ENCODE measurements at places on chromosomes 7 and 10.

GRCh38 chr7:121966276-121966934, 93.4 kb downstream of the PTPRZ1 start:
- no peak for DNase-seq

DNA sequence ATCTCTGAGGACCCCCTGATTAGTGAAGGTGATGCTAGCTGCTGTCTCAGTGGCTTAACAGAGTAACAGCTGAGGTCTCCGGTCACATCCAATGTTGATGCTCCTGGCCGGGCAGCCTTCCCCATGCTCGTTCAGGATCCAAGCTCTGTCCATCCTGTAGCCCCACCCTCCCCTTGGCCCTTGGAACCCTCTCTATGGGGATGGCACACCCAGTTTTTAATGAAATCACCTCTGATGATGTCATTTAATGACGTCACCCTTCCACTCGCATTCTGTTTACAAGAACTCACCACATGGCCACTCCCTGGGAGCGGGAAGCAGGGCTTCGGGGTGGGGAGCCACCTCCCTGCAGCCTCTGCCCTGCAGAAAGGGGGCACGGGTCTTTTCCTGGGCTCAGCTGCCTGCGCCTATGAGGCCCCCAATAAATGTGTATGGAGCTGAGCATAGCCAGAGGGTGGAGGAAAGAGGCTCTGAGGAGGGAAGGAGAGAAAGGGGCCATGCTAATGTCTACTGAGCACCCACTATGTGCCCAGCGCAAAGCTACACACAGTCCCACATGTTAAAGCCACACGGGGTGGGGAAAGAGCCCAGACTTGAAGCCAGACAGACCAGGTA, 95.5 kb downstream of the OAT start:
- no peak for DNase-seq

GRCh38 chr10:14751014-14751896, 23.4 kb downstream of the FAM107B start:
- DNase-seq, result no peak

DNA sequence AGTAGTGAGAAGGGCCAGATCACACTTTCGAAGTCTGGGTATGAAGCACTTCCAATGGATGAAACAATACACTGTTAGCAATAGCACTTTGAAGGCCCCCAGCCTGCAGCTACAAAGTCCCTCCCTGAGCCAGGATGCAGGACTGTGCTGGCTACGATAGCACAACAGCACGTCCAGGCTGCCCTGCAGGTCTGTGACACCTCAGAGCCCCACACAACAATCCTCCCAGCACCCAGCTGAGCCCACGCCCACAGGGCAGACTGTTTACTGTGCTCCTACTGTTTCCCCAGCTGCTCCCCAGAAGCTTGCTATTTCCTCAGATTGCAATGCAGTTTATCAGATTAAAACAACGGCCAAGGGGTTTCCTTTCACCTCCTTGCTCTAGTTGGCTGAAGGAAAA, 71.4 kb downstream of the HTR5A start:
- no peak for DNase-seq

- DNase-seq, result no peak
These were observed 112.0 kb downstream of the WNT2 start for GRCh38 chr7:117210908-117211307.

DNA sequence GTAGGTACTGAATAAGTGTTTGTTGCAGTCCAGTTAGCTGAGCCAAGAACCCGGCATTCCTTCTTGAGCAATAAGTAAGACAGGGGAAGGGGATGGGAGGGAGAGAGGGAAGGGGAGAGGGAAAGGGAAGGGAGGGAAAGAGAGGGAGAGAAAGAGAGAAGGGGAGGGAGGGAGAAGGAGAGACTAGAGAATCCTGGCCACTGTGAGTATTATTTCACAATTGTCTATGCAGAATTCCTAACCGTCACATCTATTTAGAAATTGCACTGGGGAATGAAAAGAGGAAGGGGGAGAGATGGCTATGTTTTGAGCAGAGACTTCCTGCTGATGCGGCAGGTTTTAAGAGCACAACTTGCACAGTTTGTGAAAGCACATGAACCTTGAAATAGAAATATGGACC, 251.4 kb upstream of the ZMIZ1 start:
- DNase-seq, result no peak

- DNase-seq, result no peak
These were observed 64.3 kb upstream of the GPR22 start for GRCh38 chr7:107405559-107405958.

- DNase-seq, result no peak
These were observed 483.6 kb downstream of the NRG3 start for GRCh38 chr10:82358486-82359099.

- DNase-seq, result no peak
These were observed 122.2 kb downstream of the CXCL12 start for GRCh38 chr10:44262551-44263251.

DNA sequence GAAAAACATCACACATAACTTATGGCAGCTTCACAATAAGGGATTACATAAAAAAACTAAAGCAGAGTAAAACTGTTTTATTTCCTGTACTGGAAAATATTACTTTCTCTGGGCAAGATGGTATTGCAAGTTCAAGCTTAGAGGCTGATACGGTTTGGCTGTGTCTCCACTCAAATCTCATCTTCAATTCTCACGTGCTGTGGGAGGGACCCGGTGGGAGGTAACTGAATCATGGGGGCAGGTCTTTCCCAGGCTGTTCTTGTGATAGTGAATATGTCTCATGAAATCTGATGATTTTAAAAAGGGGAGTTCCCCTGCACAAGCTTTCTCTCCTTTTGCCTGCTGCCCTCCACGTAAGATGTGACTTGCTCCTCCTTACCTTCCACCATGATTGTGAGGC, 5.1 kb upstream of the LRRC27 start:
- no peak for DNase-seq

DNA sequence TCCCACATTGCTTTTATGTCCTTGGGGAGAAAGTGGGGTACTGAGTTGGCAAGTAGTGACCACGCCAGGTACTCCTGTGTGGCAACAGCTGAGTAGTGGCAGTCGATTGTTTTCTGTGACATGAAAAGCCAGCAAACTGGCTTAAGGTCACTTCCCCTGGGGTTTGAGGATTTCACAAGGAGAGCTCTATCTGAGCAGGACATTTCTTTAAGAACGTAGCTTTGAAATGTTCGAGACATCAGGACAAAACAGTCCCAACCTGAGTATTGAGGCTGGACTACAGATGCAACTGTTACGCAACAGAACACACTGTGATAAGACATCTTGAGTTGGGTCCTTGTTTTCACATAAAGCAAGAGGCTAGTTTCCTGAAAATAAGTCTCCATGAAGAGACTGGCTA, 146.7 kb upstream of the KLF14 start:
- DNase-seq, result no peak

DNA sequence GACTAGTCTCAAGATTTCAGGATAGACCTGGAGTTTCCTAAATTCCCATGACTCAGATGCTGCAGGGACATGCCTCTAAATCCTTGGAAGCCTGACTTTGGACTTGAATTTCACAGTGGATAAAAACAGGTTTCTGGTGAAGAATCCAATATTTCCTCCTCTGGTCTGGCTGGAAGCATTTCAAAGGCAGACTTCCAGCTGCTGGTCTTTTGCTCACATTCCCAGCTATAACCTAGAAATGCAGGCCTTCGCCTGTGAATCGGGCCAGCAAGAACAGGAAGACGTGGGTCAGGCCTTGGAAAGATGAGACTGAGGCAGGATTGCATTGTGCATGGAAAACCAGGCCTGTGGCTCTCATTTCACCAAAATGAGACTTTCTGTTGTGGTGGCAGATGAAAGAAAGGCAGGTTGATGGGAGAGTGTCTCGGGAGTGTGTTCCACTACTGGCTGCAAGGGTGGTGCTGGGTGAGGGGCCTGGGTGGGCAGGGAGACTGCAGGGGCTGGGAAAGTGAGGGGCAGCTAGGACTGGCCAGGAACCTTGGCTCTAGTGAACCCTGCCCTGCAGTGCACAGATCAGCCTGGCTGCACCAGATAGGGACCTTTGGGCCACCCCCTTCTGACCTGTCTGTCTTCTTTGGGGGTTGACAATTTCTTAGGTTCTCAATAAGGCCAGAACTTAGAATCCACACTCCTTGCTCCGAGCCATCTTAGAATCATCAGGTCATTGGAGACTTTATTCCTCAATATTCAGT, 488.8 kb upstream of the MKI67 start:
- DNase-seq, result no peak

- peak; percentile 85 for DNase-seq
These were observed 775.3 kb upstream of the POM121L12 start for GRCh38 chr7:52260046-52260665.

DNA sequence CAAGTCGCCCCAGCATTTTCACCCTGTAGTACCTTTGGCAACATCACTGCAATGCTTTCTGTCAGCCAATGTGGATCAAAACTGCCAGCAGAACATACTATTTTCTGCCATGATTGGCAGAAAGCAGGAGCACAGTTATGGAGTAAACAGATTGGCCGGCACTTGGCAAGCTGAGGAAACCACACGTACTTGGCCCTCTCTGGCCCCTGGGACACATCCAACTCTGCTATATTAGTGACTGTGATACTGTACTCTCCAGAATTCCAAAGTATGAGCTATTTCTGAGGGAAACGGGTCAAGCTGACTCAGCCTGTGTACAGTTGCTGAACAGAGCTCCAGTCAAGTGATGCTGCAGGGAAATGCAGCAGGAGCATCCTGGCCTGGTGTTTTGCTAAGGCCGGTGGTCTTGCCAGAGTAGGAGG, 39.8 kb upstream of the LANCL2 start:
- DNase-seq, result no peak

GRCh38 chr10:34327184-34327583, 487.9 kb downstream of the PARD3 start:
- no peak for DNase-seq

- DNase-seq, result no peak
These were observed 1.9 kb downstream of the KCTD7 start for GRCh38 chr7:66630531-66630930.

- DNase-seq, result no peak
These were observed 76.1 kb upstream of the PDSS1 start for GRCh38 chr10:26621243-26621888.

- DNase-seq, result no peak
These were observed 80.5 kb downstream of the ELFN1 start for GRCh38 chr7:1750541-1751021.

- DNase-seq, result no peak
These were observed 365.7 kb downstream of the GATA3 start for GRCh38 chr10:8420182-8420581.

- no peak for DNase-seq
These were observed 44.2 kb downstream of the GLRX3 start for GRCh38 chr10:130180416-130180815.

GRCh38 chr10:119426699-119427098, 115.8 kb downstream of the RGS10 start:
- no peak for DNase-seq

GRCh38 chr7:94907811-94908322, 473 bp downstream of the PPP1R9A start:
- DNase-seq, result peak; percentile 67

GRCh38 chr7:28618383-28618782, 206.1 kb downstream of the CREB5 start:
- no peak for DNase-seq

DNA sequence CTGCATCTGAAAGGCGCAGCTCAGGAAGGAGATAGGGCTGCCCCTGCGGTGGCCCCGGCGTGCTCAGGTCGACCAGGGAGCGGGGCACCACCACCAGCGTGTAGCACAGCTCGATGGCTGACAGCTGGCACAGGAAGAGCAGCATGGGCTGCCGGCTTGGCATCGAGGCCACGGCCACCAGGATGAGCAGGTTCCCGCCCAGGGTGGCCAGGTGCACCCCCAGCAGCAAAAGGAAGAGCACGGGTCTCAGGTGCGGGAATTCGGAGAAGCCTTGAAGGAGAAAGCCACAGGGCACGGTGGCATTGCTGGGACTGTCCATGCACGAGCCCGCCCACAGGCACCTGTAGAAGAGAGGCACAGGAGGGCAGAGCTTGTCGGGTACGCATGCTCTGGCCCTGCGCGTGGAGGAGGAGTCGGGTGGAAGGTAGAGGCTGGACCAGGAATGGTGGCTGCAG, 33.9 kb downstream of the TAS2R41 start:
- DNase-seq, result no peak

DNA sequence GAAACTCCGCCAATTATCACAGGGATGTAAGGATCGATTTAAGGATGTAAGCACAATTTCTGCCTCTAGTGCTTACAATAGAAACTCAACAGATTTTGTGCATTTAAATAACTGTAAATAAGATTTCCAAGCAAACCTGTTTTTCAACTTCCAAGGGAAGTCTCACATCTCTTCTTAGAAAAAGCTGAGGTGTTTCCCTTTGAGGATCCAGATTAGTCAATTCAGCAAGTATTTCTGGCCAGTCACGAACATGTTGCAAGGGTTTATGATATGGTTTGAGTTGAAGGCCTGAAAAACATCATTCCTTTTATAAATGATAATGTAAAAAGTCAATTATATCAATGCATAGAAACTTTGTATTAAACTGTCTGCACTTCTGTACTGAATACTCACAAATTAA, 23.9 kb downstream of the KRIT1 start:
- no peak for DNase-seq

GRCh38 chr7:131950758-131951157, 394.3 kb upstream of the PODXL start:
- DNase-seq, result no peak

DNA sequence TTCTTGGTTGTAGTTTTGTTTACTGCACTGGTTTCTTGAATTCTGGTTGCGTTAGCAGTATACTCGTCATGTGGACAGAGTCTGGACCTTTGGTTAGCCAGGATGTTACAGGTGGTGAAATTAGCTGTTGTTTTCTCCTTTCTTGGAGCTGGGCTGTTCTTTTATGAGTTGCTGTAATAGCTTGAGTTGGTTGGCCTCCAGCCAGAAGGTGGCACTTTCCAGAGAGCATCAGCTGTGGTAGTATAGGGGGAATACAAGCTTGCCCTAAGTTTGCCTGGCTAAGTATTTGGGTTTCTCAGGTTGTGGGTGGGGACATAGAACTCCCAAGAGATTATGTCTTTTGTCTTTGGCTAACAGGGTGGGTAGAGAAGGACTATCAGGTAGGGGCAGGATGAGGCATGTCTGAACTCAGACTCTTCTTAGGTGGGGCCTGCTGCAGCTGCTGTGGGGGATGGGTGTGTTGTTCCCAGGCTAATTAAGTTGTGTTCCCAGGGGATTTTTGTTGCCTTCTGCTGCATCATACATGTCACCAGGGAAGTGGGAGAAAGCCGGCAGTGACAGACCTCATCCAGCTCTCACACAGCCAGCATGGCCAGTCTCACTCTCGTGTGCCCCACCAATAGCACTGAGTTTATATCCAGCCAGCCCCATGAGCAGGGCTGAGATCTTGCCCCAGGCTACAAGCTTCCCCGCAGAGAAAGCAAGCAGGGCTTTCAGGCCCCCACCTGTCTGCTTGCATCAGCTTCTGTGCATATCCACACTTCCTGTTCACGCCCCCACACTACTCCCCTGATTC, 246.7 kb upstream of the TPK1 start:
- DNase-seq, result no peak

- DNase-seq, result no peak
These were observed 109.4 kb downstream of the MAD1L1 start for GRCh38 chr7:2123360-2123759.

DNA sequence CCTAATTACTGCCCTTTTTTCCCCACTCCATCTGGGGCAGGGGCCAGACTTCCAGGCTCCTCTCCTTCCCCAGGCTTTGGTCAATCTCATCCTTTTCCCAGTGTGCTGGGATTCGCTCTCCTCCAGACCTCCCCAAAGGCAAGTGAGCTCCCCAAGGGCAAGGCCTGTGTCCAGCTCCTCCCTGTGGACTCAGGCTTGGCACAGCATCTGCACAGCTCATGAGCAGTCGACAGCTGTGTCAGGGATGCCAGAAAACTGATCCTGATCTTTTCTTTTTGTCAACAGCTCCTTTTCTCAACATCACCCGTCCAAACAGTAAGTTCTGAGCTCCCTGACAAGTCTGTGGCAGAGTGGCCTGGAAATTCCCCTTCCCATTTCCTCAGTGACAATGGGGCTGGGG, 67.1 kb downstream of the C10orf120 start:
- DNase-seq, result no peak
